ENCODE measurements at places on chromosomes 3 and 15. TPM values are rescaled to one million over a fixed set of nuclear protein-coding genes. Genes with fewer than 3 reads are reported as not detected.

Gene CSPG4
- 31.0 TPM for total RNA-seq

Gene ANKUB1
- total RNA-seq = not detected

Gene COLQ
- 6.1 TPM for total RNA-seq

Gene NOX5
- 0.89 TPM for total RNA-seq

Gene SLC22A14
- total RNA-seq = not detected

Gene DBR1
- 17.3 TPM for total RNA-seq

Gene CFAP91
- total RNA-seq = 5.8 TPM

Gene C15orf40
- 28.1 TPM for total RNA-seq

Gene FBXO40
- 0.23 TPM for total RNA-seq

Gene NAA80
- total RNA-seq = 10.7 TPM

Gene TMEM212
- not detected for total RNA-seq

Gene HYAL1
- 9.8 TPM for total RNA-seq

Gene CCDC9B
- total RNA-seq = 56.5 TPM

Gene RAB7A
- total RNA-seq = 270 TPM

Gene IDH2
- 65.2 TPM for total RNA-seq

Gene DGKG
- total RNA-seq = 16.2 TPM

Data from ureter (tissue), 1 donor.